ENCODE measurements at places on chromosomes 2 and 18. TPM values are rescaled to one million over a fixed set of nuclear protein-coding genes. Genes with fewer than 3 reads are reported as not detected.

- no peak for DNase-seq
Measured at GRCh38 chr2:62099050-62099449, 96.9 kb upstream of the B3GNT2 start.

DNA sequence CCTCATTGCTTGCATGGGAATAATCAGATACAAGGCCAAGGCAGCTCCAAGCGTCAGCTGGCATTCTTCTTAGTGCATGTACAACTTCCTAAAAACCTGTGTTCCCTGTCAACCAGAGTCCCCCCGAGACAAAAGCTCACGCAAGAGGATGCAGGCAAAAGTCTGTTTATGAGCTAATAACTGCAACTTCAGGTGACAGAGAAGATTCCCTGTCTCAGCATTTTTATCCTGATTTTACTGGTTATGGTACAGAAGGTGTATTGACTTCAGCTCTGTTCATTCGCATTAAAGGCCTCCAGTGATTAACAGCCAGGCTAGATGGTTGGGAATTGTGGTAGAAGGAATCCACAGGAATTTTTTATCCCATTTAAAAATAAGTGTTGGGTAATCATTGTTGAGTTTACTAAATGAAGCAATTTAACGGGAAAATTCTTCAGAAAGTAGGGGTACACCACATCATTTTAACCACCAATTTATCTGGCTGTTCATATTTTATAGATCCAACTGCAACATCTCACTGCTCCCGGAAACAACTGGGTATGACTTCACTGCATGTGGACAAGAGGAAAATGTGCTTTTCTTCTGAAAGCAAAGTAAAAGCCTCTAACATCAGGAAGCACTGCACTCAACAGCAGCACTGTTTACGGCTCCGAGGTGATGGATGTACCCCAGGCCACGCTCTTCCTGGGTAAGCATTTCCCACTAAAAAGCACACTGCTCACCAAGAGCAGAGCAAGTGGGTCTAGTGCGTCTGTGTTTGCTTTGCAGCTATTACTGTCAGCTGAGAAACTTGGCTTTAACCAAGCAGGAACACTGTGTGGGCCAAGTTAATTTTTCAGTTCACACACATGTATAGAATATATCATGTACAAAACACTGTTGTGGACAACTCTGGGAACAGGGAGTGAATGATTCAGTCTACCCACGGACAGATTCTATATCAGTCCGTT, 31.9 kb downstream of the CCBE1 start:
- DNase-seq: no peak

GRCh38 chr18:63887424-63887823, at the start of gene SERPINB2:
SERPINB2 (plus strand) TSS chr18:63887705; CDS start chr18:63891445, 3,740 bp downstream.
- no peak for DNase-seq

GRCh38 chr2:169694894-169695260, 608 bp downstream of the PHOSPHO2 start:
- no peak for DNase-seq

- no peak for DNase-seq
Measured at GRCh38 chr2:133675-134593, 87.6 kb upstream of the FAM110C start.

GRCh38 chr18:13516855-13517254, 209.5 kb downstream of the FAM210A start:
- no peak for DNase-seq

DNA sequence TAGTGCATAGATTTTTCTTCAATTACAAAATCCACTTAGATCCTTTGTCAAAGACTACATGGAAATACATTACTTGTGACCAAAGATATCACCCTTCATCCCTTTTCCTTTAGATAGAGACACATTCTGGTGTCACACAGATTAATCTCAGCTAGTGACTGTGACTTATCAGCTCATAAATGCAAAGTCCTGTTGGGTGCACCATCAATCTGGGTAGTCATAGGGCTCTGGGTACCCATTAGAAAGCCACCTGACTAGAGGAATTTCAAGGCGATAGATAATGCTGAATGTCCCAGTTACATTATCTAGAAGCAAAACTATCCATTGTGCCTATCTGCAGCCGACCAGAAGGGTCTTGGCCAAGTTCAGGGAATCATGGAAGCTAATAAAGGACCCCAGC, 2.6 kb upstream of the APOB start:
- no peak for DNase-seq

DNA sequence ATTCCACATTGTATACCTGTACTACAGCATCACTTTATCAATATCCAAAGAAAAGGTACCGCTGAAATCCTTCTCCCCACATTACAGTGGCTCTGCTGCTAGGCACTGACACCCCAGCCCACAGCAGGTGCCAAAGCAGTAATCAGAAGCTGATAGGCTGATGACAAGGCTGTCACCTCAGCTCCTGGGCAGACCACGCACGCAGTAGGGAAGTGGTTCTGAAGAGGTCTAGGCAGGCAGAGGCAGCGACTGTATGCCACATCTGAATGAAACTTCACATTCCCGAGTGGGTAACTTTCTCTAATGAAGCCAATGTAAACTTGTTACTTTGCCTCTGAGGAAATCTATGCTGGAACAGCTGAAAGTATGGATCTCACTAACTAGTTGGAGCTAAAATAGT, 113.0 kb downstream of the MEP1B start:
- no peak for DNase-seq

GRCh38 chr18:42048158-42048557, 93.1 kb downstream of the PIK3C3 start:
- DNase-seq: no peak

DNA sequence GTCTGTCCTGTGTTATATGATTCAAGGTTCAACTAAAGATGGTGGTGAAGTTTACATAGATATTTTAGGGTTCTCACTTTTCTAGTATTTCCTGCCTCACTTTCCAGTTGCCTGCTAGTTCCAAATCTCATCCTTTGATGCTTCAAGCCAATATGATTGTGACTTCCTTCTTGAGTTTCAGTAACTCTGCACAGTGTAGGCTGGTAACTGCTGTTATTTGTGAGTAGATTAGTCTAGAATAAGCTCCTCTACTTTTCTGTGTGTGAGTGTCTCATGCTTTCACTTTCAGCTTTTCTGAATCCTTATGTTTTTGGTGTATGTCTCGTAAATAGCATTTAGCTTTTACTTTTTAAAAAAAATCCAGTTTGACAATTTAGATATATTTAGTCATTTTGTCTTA, 42.6 kb downstream of the GALNT1 start:
- no peak for DNase-seq

DNA sequence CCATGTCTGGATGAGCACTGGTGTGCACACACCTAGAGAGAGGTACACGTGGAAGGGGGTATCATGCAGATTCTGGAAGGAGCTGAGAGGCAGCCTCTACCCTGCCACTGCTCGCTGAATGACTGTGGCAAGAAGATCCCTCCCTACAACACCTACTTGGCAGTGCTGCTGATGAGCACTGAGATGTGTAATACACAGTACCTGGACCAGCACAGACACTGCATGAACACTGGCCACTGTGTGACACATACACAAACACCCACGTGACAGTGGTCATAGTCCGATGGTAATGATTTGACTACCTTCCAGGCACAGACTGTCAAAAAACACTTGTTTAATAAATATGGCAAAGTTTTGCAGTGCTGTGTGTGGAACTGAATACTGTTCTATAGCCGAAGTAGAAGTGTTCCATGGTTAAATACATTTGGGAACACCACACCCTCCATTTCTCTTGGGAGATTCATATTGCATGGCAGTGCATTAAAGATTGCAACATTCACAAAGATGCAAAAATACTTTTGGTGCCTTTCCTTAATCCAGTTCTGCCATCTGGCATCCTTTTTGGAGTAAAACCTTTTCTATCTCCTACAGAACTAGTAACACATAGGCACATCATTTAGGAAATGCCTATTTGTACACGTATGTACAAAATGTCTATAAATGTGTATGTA, 29.6 kb downstream of the MRPS5 start:
- DNase-seq: no peak

- no peak for DNase-seq
Measured at GRCh38 chr18:11885278-11885947, 22.7 kb downstream of the MPPE1 start.

DNA sequence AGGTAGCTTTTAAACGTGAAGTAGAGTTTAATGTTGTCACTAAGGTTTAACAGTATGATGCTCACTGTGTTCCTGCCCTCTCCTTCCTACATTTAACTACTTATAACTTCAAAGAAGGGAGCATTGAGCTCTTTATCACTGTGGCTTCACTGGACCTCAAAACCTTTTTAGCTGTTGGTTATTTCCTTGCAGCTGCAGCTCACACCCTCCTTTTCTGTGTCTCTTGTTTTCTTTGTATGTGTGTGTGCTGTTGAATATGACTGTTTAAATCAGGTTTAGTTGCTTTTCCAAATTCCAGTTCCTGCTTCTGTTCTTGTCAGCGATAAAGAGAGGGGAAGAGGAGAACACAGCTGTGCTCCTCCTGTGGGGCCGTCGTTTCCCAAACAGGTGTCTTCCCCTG, 208.0 kb downstream of the PTPRM start:
- DNase-seq: no peak

- DNase-seq: no peak
Measured at GRCh38 chr2:171181064-171182049, 20.7 kb upstream of the TLK1 start.

DNA sequence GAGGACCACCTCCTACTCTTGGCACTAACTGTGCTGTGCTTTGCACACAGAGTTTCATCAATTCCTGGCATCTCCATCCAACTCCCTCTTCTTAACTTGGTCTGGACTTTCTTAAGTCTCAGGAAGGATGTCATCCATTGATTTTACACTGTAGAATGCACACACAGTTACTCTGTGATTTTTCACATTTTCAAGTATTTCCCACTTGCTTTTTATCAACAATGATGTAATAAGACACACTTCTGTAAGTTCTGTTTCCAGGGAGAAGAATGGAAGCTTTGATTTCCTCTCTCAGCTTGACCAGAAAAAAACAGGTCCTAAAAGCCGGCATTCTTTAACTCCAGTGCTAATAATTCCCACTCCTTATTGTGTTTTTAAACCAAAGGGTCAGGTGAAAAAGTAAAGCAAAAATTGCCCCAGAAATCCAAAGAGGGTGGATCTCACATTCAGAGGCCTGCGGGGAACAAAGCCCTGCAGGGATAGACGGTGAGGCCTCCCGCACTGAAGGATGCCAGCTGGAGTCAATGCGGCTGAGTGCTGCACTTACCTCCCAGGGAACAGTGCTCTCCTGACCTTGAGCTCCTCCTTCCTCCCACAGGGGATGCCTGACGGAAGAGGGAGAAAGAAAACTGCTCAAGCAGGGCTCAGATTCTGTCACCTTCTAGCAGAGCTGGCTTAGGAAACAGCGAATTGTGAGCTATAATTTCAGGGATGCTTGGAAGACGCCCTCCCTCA, 83.1 kb downstream of the PDCL3 start:
- DNase-seq: no peak

- DNase-seq: no peak
Measured at GRCh38 chr2:64362562-64363026, 91.4 kb upstream of the LGALSL start.

DNA sequence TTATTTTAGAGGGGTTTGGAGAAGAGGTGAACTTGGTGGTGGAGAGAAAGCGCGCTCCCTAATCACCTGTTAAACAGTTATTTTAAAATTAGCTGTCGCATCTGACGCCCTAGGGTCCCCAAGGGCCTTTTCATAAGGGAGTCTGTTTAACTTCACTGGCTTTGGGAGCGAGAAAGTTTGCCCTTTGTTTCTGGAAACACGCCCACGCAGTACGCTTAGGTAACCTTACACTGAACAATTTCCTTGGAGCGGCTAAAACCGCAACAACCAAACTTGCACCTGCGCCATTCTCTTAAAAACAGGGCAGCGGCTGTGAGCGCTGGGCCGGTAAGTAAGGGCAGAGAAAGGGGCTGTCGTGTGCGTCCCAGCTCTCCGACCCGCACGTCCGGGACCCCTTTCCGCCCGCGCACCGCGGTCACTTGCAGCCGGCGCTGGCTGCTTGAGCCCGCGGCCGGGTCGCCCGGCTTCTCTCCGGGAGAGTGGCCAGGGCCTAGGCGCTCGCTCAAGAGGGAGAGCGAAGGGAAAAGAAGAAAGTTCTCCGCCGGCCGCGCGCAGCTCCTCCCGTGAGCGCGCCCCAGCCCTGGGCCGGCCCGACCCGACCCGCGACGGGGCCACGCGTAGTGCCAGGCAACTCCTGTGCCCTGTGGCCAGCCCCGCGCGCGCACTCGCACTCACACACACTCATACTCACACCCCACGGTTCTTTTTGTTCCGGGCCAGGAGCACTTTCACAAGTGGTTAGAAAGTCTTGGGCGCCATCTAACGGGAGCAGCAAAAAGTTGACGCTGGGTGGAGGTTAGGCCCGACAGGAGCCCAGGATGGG, 19.2 kb downstream of the POU3F3 start:
- peak; percentile 51 for DNase-seq

DNA sequence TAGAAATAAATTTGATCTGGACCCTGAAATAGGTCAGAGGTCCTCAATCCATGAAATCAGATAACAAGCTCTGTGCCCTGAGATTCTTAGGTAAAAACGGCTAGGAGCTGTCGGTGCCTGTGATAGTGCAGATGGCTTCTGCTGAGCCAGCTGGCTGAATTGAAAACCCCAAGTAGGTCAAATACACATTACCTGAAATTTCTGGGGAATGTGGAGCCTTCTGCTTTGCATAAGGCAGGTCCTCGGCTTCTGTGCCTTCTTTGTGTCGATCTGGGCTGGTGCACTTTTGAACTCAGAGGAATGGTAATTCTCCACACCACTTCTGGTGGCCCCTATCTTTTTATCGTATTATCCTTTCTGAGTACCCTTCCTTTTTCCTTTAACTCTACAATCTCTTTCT, 66.6 kb downstream of the CNTNAP5 start:
- no peak for DNase-seq

The EN1 gene
- not detected for total RNA-seq

The GAREM1 gene
- 7.5 TPM for total RNA-seq

The GREB1 gene
- total RNA-seq: 6.3 TPM

The RFX8 gene
- total RNA-seq: 0.08 TPM

The PDE11A gene
- total RNA-seq: 1.0 TPM

The INHBB gene
- 0.51 TPM for total RNA-seq

The VWA3B gene
- not detected for total RNA-seq

The SELENOI gene
- 24.6 TPM for total RNA-seq

The ALPG gene
- total RNA-seq: not detected

The FAM161A gene
- 0.59 TPM for total RNA-seq

The CCBE1 gene
- 2.3 TPM for total RNA-seq

The DSC2 gene
- 10.9 TPM for total RNA-seq

All from liver (tissue), 10 donors.